ENCODE measurements at places on chromosomes 1 and 21.

DNA sequence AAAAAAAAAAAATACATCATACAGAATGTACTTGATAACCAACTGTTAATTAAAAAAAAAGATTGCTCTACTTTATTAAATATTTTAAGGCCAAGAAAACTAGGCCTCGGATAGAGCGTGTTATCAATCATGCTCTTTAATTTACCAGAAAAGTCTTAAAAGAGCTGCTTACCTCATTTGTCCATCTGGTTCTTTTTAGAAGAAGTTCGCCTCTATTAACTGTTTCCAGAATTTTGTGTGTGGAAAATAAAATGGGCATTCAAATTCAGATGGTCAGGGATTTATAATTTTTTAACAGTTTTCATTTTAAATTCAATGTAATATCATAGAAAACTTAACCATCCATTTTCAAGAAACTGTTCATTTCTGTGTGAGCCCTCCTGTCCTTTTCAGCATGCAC is 53.8 kb downstream of the KCNK1 start:
- no peak for DNase-seq
- H3K4me1 ChIP-seq, result no peaks in the 10 kb centered on the region
- peaks cover 7% of the 10 kb centered on the region for H3K36me3 ChIP-seq
- no peak overlapping the region for H3K4me3 ChIP-seq

DNA sequence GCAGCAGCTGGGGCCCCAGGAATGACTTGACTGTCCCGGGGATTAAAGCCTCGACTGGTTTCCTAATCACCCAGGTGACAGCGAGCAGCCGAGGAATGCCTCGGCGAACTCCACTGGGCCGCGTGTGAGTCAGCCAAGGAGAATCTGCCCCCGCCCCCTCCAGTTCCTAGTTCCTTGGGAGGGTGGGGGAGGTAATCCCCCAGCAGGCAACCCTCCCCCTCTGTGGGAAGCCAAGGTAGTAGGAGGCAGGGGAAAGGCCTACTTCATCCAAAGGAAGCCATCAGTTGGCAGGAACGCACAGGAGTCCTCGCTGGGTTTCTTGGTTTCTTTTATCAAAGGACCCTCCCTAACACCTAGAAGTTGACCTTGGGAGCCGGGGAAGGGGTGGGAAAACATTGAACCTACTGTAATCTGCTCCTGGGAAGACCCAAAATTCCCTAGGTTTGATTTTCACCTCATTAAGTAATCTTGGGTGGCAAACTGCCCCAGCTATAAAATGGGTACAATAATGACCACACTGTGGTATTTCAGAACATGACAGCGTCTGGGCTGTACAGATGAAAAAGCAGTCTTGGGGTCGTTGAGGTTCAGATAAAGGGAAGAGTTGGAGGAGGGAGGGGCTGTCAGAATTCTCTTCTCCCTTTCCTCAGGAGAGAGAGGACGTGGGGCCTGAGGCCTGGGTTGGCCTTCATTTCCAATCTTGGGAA is 1.4 kb downstream of the TENT5B start:
- DNase-seq, result peak; percentile 58
- peak overlapping the region; percentile 15 for H3K27ac ChIP-seq
- no peaks in the 10 kb centered on the region for H3K36me3 ChIP-seq
- H3K4me3 ChIP-seq, result peak overlapping the region; percentile 48
- peaks cover 73% of the 10 kb centered on the region for H3K4me1 ChIP-seq
- H3K27me3 ChIP-seq, result peaks cover 5% of the 10 kb centered on the region

- no peak overlapping the region for H3K27ac ChIP-seq
- no peaks in the 10 kb centered on the region for H3K27me3 ChIP-seq
- no peaks in the 10 kb centered on the region for H3K36me3 ChIP-seq
- H3K4me3 ChIP-seq, result no peak overlapping the region
Measured at GRCh38 chr1:45444609-45445131, 46.3 kb downstream of the TESK2 start.

- peaks cover 1% of the 10 kb centered on the region for H3K4me1 ChIP-seq
- no peaks in the 10 kb centered on the region for H3K27me3 ChIP-seq
- no peaks in the 10 kb centered on the region for H3K36me3 ChIP-seq
- DNase-seq, result no peak
Measured at GRCh38 chr21:31879911-31880310, 7.1 kb downstream of the HUNK start.

DNA sequence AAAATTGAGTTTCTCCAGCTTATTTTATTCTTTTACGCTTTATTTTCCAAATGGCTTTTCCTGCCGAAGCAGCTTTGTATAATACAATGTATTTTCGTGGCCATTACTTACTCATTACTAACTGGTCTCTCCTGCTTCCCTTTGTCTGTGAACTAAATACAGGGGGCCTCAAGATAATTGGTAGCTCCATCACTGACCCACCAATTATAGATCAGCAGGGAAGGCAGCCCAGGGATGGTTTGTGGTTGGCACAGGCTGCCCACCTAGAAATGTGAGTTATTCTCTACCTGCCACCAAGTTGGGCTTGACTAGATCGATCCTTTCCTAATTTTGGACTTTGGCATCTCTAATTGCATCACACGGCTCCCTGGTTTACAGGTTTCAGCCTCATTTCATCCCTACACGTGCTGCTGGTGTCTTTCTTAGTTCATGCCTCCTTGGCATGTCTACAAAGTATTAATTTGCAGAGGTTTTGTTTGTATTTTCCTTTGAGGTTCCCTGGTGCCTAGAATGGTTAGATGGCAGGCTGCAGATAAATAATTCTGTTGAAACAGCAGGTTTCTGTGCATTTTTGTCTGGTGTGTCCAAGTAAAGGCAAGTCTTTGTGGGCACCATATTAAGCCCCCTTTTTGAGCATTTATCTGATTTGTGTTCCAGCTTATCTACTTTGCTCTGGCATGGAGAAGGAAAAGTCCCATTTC is 35.2 kb downstream of the PEX14 start:
- no peak for DNase-seq
- H3K27me3 ChIP-seq, result no peaks in the 10 kb centered on the region
- H3K36me3 ChIP-seq, result no peaks in the 10 kb centered on the region
- peak overlapping the region; percentile 59 for H3K27ac ChIP-seq
- no peak overlapping the region for H3K4me3 ChIP-seq

DNA sequence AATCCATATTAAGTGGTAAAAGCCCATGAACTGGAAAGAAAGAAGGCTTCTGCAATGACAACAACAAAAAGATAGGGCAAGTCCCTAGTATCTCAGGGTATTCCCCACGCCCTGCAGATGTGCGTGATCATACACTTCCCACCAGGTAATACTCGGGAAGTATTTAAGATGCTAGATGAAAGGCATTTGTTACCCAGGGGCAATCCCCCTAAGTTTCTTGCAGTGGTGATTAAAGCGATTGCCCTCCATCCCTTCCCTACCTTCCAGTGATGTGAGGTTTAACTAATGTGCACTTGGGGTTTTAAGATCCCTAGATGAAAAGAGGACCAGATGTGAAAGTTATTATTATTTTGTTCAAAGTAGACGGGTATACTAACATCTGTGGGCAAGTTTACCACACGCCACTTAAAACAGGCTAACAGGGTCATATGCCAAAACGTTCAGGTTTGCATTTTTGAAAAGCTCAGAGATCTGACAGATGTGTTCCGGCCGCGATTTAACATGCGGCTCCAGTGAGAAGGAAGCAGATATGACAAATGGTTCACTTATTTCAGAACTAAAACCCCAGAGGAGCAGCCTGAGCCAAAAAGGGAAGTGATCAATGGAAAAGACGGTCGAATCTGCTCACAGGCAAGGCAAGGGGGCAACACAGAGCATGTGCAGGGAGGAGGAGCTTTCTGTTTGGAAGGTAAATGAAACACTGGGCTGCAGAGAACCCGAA is 17.4 kb downstream of the TIAM1 start:
- no peaks in the 10 kb centered on the region for H3K36me3 ChIP-seq
- H3K4me1 ChIP-seq, result no peaks in the 10 kb centered on the region
- DNase-seq, result peak; percentile 55
- H3K4me3 ChIP-seq, result no peak overlapping the region
- H3K27me3 ChIP-seq, result no peaks in the 10 kb centered on the region
- H3K27ac ChIP-seq, result no peak overlapping the region

DNA sequence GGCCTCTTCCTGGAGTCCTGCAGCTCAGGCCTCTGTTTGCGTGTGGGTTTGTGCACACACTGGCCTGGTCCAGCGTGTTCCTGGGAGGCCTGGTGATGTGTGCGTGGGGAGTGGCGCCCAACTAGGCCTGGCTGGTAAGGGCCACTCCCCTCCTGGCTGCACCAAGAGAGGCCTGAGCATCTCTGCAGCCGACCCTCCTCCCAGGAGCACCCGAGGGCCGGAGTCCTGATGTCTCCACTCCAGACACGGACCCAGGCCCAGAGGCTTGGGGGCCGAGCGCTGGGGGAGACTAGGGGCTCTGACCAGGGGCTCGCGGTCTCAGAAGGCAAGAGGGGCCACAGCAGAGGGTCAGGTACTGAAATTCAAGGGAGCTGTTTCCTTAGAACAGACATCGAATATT is 33.3 kb downstream of the MORN1 start:
- DNase-seq, result no peak
- H3K27me3 ChIP-seq, result no peaks in the 10 kb centered on the region
- peaks cover 5% of the 10 kb centered on the region for H3K36me3 ChIP-seq
- no peak overlapping the region for H3K27ac ChIP-seq
- no peak overlapping the region for H3K4me3 ChIP-seq

GRCh38 chr1:10724511-10724910 is 71.9 kb downstream of the CASZ1 start:
- H3K4me1 ChIP-seq, result peaks cover 86% of the 10 kb centered on the region
- H3K27me3 ChIP-seq, result no peaks in the 10 kb centered on the region
- no peak overlapping the region for H3K4me3 ChIP-seq
- no peaks in the 10 kb centered on the region for H3K36me3 ChIP-seq

GRCh38 chr1:240056350-240056749 is 35.3 kb upstream of the FMN2 start:
- H3K36me3 ChIP-seq, result no peaks in the 10 kb centered on the region
- DNase-seq, result no peak
- H3K4me1 ChIP-seq, result no peaks in the 10 kb centered on the region
- H3K4me3 ChIP-seq, result no peak overlapping the region

- no peaks in the 10 kb centered on the region for H3K36me3 ChIP-seq
- DNase-seq, result no peak
- peaks cover 45% of the 10 kb centered on the region for H3K27me3 ChIP-seq
- no peak overlapping the region for H3K4me3 ChIP-seq
Measured at GRCh38 chr1:30588311-30589073, 134.9 kb downstream of the MATN1 start.

GRCh38 chr1:205812271-205812877 is 624 bp downstream of the SLC41A1 start:
- no peaks in the 10 kb centered on the region for H3K27me3 ChIP-seq
- no peaks in the 10 kb centered on the region for H3K36me3 ChIP-seq
- peak; percentile 72 for DNase-seq
- peak overlapping the region; percentile 94 for H3K27ac ChIP-seq

DNA sequence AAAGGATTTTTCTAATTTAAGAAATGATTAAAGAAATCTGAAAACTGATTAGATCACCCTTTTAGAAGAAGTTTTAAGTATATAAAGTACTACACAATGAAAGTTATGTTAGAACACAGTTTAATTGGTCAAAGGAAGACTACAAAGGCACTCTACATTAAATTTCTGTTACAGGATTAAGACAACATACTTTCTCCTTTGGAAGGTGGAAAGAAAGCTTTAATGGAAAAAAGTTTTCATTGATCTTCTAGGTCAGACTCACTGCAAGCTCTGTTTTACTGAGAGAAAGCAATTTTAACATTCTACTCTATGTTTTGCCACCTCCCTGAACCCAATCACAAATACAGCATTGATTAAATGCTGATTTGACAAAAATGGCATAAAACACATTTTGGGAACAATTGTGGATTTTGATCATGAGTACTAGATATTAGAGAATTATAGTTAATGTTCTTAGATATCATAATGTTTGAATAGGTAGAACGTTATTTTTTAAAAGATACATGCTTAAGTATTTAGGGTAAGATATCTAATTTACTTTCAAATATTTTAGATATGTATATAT is 32.0 kb downstream of the WDR26 start:
- no peak overlapping the region for H3K27ac ChIP-seq
- peaks cover 98% of the 10 kb centered on the region for H3K36me3 ChIP-seq
- no peaks in the 10 kb centered on the region for H3K4me1 ChIP-seq
- no peak for DNase-seq

- H3K4me3 ChIP-seq, result no peak overlapping the region
- no peak overlapping the region for H3K27ac ChIP-seq
- peaks cover 43% of the 10 kb centered on the region for H3K4me1 ChIP-seq
- H3K27me3 ChIP-seq, result no peaks in the 10 kb centered on the region
- no peak for DNase-seq
Measured at GRCh38 chr1:58905126-58905490, 121.3 kb upstream of the JUN start.

GRCh38 chr1:233722212-233722979 is 108.5 kb downstream of the KCNK1 start:
- H3K27ac ChIP-seq, result no peak overlapping the region
- no peak overlapping the region for H3K4me3 ChIP-seq
- H3K36me3 ChIP-seq, result no peaks in the 10 kb centered on the region
- no peaks in the 10 kb centered on the region for H3K27me3 ChIP-seq
- no peak for DNase-seq
- H3K4me1 ChIP-seq, result peaks cover 5% of the 10 kb centered on the region

GRCh38 chr1:115430441-115431158 is 92.6 kb upstream of the NGF start:
- DNase-seq, result no peak
- H3K27me3 ChIP-seq, result no peaks in the 10 kb centered on the region
- no peaks in the 10 kb centered on the region for H3K4me1 ChIP-seq
- H3K4me3 ChIP-seq, result no peak overlapping the region
- H3K36me3 ChIP-seq, result no peaks in the 10 kb centered on the region
- no peak overlapping the region for H3K27ac ChIP-seq

GRCh38 chr1:215407575-215407974 is 159.5 kb upstream of the KCTD3 start:
- no peaks in the 10 kb centered on the region for H3K4me1 ChIP-seq
- H3K36me3 ChIP-seq, result no peaks in the 10 kb centered on the region
- no peak overlapping the region for H3K27ac ChIP-seq

GRCh38 chr1:90502696-90503095 is 214.4 kb downstream of the BARHL2 start:
- H3K36me3 ChIP-seq, result no peaks in the 10 kb centered on the region
- H3K4me3 ChIP-seq, result no peak overlapping the region
- peak; percentile 16 for DNase-seq
- H3K27ac ChIP-seq, result no peak overlapping the region

GRCh38 chr1:181032535-181032934 is 1.2 kb upstream of the MR1 start:
- DNase-seq, result no peak
- no peaks in the 10 kb centered on the region for H3K27me3 ChIP-seq
- H3K27ac ChIP-seq, result no peak overlapping the region
- H3K4me1 ChIP-seq, result peaks cover 41% of the 10 kb centered on the region
- no peak overlapping the region for H3K4me3 ChIP-seq
- no peaks in the 10 kb centered on the region for H3K36me3 ChIP-seq

- H3K4me3 ChIP-seq, result no peak overlapping the region
- peaks cover 23% of the 10 kb centered on the region for H3K4me1 ChIP-seq
- H3K36me3 ChIP-seq, result peaks cover 75% of the 10 kb centered on the region
- no peak for DNase-seq
- no peaks in the 10 kb centered on the region for H3K27me3 ChIP-seq
Measured at GRCh38 chr1:150619576-150620509, 9.6 kb downstream of the ENSA start.

All from stomach (tissue), 19 donors.